Urinary bladder (tissue), 4 donors: ENCODE measurements at places on chromosomes 16 and 17.
A peak's percentile ranks its signal among the peaks of the same experiment; 100 is the strongest.

- no peak for DNase-seq
These were observed 251.6 kb downstream of the KCNJ2 start for GRCh38 chr17:70420861-70421445.

- DNase-seq = no peak
These were observed 4.3 kb downstream of the RHBDF1 start for GRCh38 chr16:67884-68789.

DNA sequence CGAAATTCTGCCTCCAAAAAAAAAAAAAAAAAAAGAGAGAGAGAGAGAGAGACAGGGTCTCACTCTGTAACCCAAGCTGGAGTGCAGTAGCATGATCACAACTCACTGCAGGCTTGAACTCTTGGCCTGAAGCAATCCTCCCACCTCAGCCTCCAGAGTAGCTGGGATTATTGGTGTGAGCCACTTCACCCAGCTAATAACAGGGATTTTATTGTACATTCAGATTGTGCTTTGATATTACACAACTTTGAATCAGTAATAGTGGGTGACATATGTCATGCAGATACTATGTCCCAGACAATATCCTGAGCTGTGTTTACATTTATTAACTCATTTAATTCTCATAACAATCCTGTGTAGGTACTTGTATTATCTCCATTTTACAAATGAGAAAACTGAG lies 19.7 kb upstream of the DHX8 start:
- no peak for DNase-seq

DNA sequence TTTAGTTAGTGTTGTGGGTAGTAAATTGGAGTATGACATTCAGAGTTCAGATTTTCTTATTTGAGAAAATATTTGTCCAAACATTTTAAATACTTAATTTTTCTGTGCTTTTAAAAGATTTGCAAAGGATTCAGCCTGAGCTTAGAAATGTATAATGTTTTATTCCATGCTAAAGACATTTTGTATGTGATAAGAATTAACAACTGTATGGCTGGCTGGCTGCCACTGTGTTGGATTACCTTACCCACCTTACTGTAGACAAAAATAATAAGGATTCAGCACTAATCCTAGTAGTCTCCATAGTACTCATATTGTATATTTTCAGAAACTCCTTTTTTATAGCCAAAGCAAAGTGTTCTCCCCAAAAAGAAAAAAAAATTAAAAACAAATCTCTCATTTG lies 74.8 kb downstream of the TANC2 start:
- no peak for DNase-seq

GRCh38 chr17:68359791-68360535 lies 68.7 kb downstream of the ARSG start:
- no peak for DNase-seq

- DNase-seq = peak; percentile 56
These were observed 28.7 kb upstream of the TNRC6A start for GRCh38 chr16:24700549-24701392.

DNA sequence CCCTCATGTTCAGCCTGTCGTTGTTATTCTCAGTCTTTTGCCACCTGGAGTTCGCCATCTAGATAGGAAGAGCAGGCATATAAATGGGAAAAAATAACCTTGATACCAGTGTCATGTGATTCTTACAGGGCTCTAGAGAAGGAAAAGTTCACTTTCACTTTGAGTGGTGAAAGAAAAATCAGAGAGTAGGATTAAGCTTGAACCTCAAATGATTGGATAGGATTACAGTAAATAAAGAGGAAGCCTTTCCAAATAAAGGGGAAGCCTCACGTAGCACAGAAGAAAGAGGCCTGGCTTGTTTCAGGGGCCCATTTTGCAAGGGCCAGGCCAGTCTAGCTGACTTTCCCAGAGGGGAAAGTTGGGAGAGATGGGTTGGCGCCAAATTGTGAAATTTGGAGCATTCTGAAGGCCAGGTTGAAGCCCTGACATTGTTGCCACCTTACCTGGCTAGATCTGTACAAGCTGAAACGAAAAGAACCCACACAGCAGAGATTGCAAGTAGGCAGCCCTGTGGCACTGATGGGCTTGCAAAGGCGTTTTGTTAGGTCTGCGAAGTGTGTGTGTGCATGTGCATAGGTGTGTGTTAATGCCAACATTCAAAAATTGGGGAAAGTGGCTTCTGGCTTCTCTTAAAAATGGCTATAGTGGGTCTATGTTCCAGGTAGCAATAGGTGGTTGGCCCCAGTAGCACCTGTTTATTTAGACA lies 38.8 kb downstream of the TMC6 start:
- DNase-seq = no peak

- no peak for DNase-seq
These were observed 118.0 kb upstream of the PLCG2 start for GRCh38 chr16:81661082-81661481.

DNA sequence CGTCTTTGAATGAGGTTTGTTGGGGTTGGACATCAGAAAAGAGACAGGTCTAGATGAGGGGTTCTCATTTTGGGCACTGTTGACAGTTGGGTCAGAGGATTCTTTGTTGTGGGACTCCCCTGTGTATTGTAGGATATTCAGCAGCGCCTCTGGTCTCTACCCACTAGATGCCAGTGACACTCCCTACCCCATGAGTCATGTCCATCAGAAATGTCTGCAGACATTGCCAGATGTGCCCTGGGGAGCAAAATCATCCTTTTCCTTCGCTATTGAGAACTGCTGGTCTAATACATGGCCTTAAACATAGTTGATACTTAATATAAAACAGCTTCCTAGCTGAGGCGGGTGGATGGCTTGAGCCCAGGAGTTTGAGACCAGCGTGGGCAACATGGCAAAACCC lies 3.1 kb downstream of the ABAT start:
- DNase-seq = no peak
